ENCODE measurements at places on chromosomes 4 and X.

GRCh38 chr4:86921608-86922252 is 13.1 kb upstream of the AFF1 start:
- no peak for DNase-seq

DNA sequence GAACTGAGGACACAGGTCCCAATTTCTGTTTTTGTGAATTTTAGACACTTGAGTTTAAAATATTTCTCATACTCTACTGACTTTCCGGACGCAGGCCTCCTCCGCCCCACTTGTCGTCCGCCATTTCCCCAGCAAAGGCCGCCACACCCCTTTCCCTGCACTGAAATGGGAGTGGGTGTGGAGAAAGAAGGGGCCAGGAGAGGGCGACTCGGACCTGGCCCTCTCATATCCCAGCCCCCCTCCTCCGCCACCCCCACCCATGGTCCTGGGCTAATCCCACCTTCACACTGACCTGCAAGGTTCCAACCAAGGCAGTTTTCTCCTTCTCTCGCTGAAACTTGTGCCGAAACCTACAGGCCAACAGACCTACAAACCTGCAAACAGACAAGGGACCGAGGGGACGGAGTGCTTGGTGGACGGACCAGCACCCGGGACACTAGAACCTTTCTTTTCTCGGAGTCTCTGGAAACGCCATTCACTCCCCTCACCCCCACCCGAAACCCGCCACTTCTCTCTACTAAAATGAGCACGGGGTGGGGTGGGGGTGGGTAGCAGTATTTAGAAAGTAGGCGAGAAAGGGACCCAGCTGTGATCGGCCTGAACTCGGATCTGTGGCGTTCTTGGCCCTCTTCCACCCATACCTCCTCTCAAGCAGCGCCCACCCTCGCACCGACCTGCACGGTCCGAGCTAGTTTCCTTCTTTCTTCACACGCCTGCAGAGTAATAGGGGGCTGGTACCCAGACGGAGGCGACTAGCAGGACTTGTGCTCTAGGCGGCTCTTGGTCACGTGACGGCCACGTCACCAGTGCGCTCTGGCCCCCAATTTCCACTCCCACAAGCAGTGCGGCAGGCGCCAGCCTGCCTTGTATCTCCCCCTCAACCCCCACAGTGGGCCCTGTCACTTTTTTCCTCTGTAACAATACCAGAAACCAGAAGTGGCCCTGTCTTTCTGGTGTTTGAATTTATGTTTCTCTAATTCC is at the start of gene ARMCX6:
Gene ARMCX6, minus strand, starts transcription at position 790 of the 981 bp plus-strand sequence. CDS start 1,380 bp downstream, outside the sequence.
- DNase-seq = no peak

DNA sequence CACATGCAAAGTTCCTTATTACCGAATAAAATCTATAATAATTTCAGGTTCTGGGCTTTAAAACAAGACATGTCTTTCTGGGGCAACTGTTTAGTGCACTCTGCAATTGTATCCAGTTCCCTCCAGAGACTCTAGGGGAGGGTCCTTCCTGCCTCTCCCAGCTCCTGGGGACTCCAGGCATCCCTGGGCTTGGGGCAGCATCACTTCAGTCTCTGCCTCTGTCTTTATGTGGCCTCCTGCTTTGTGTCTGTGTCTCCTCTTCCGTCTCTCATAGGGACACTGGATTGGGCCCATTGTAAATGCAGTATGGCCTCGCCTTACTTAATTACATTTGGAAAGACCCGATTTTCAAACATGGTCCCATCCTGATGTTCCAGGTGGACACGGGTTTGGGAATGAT is 10.9 kb upstream of the ASMTL start:
- DNase-seq = no peak

- no peak for DNase-seq
Measured at GRCh38 chr4:6804082-6804752, 21.7 kb downstream of the KIAA0232 start.

- DNase-seq = no peak
Measured at GRCh38 chr4:81179326-81179725, 35.7 kb downstream of the PRKG2 start.

DNA sequence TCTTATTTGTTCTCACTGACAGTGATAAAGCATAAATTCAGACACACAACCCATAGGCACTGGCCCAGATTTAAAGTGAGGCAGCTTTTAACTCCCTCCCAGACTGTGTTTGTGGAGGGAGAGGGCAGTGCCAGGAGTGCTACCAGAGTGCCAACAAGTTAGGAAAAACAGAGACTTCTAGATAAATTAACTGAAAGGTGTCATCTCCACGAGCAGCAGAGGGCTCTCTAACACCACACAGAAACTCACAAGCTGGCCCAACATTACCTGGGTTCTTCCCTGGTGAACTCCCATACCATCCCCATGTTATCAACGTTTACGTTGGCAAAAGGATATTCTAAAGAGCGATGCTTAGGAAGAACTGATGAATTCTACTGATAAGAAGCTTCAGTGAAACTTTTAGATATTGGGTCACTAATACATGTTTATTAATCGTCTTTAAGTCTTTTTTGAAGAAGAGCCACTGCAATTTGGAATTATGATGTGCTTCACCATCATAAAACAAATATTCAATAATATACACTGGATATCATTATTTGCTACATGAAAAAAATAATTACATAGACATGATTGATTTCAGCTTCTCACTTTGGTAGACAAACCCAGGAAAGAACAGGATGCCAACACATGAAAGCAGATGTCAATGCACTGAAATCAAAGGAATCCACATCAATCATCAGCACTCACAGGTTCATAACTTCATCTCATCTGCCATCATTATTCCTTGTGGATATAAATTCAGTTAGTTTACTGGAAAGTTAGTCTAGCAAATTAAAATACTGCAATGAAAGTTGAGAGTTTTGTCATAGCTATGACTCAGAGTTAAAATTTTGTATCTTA is 121.2 kb upstream of the NAP1L5 start:
- no peak for DNase-seq

- peak; percentile 5 for DNase-seq
Measured at GRCh38 chr4:182916483-182917181, 554 bp downstream of the DCTD start.
